Neural crest cell (in vitro differentiated cells): ENCODE measurements at places on chromosomes 6 and 20.
A peak's percentile ranks its signal among the peaks of the same experiment; 100 is the strongest.

DNA sequence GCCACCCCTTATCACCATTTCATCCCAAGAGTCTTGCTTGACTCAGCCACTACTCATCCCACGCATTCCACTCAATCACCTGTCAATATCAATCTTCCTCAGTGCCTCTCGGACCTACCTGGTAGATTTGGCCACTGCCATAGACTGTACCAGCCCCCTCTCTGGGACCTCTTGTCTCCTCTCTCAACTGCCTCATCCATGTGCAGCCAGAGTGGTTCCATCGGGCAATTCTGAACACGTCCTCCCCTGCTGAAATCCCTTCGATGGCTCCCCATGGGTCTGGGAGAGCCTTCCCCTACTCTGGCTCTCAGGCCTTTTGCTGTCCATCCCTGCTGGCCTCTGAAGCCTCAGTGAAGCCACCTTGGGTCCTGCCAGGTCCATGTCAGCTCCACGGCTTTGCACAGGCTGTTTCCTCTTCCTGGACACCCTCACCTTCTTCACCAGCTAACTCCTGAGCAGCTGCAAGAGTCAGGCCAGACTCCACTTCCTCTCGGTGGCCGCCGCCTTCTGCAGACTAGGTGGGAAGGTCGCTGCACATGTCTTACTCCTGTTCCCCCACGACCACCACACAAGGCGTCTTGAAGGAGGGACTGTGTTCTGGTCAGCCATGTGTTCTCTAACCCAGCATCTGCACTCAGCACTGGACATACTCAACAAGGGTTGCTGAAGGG lies 120.4 kb downstream of the TOX2 start:
- no peak for DNase-seq

DNA sequence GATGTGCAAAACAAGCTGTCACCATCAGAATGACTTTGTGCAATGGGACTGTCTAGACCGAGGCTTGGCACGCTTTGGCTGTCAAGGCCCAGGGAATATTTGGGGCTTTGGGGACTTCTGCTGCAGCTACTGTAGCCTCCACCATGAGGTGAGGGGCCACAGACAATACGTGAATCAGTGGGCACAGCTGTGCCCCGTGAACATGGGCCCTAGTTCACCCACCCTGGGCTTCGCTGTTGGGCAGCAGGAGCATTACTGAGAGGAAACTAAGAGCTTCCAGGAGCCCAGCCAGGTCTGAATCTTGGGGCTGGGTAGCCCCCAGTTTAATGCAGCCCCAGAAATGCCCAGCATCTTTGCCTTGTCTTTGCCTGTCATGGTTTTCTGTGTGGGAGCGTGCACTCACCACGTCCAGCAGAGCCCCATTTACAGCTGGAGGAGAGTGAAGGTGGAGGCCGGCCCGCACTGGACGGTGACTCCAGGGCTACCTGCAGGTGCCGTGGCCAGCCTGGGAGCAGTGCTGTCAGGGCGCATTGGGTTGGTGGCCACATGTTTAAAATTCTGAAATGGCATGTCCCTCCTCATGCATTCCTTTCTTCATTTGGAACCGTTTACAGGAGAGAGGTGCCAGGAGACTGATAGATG lies 34.7 kb downstream of the DUSP22 start:
- DNase-seq, result no peak

DNA sequence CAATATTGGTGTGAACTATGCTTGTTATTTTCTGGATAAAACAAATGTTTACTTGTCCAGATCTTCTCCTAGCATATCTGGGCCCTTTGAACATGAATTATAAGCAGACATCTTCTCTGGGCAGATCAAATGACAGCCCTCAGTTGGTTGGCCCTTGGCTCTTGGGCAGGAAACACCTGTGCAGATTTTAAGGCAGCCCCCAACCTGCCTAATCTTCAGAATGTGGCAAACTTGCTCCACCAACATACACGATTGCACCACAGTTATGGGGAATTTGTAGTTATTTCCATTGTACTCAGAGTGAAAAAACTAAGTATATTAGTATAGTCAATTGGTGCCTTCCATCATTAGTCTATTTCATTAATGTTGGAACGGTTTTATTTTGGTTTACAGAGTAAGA lies 94.9 kb upstream of the KCNK16 start:
- no peak for DNase-seq

GRCh38 chr6:27136978-27137814 lies 110.3 kb upstream of the PRSS16 start:
- no peak for DNase-seq

DNA sequence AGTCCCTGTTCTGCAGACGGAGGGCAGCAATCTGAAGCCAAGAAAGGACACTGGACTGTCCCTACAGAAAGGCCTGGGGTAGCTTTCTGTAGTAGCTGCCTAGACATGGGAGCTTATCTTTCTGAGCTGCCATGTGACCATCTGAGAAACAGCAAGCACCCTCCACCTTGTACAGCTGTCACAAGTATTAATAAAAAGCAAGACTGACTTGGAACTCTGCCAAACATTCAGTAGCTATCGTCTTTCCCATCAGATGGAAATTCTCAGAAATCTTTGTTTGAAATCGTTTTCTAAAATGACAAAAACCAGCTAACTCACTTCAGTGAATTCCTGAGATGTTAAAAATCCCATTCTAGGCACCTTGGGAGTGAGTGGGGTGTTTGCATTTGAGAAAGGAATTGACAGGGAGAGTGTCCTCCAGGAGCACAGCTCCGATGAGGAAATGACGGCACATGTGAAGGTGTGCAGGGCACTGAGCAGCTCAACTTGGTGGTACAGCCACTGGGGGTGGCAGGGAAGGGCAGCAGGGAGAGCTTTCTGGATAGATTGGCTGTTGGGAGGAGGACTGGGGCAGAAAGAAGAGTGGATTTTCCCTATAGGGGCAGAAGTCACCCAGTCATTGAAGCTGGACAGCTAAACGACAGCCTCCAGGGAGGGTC lies 24.5 kb downstream of the ACSS1 start:
- no peak for DNase-seq

GRCh38 chr6:44304282-44305199 lies 8.6 kb downstream of the AARS2 start:
- peak; percentile 48 for DNase-seq

DNA sequence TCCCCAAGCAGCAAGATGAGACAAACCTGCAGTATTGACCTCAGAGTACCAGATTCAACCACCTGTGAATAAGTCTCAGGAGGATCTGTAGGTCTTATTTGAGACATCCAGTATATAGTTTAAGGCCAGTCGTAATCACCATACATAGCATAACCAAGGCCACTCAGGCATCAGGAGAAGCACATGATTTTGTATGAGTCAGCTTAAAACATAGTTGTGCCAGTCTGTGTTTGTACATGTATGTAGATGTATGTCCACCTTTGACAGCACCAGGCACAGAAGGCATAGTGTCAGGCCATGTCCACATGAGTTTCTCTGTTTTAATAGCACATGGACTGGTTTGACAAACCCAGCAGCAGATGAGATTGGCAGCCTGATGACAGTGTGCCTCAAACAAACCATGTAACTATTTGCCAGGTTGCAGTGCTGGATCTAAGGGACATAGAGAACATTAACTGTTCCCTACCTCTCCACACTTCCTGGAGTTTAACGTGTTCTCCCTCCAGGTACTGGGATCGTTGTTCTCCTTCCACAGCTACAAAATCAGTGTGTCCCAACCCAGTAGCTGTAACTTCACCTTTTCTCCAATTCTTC lies 8.6 kb upstream of the ASIP start:
- no peak for DNase-seq

- DNase-seq, result no peak
Observed at GRCh38 chr6:107603006-107603370, 113.1 kb downstream of the SOBP start.

GRCh38 chr20:58707770-58708169 lies 15.2 kb downstream of the NPEPL1 start:
- DNase-seq, result no peak

GRCh38 chr20:5033566-5033965 lies 32.3 kb upstream of the SLC23A2 start:
- no peak for DNase-seq

- DNase-seq, result no peak
Observed at GRCh38 chr20:56861590-56861989, 232.5 kb downstream of the TFAP2C start.

- DNase-seq, result no peak
Observed at GRCh38 chr20:20772497-20773085, 60.1 kb upstream of the RALGAPA2 start.

DNA sequence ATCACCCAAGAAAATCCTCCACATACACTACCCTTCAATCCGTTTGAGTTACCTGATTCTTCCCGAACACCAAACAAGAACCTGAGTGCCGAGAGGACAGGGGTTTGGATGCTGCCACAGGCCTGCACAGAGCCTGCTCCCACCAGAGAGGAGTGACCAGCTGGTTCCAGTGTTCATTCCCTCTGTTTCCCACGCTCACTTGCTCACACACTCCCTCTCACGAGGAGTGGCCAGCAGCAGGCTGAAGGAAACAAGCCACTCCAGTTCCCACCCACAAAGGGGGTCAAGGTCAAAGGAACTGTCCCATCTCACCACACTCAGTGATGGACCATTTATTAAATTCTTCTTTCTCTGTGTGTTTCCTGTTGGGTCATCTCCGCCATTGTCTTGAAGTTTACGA lies 97.2 kb upstream of the SNX9 start:
- no peak for DNase-seq

GRCh38 chr20:35314816-35315631 lies 22.8 kb upstream of the FAM83C start:
- DNase-seq, result no peak

GRCh38 chr20:23301436-23302050 lies 49.0 kb upstream of the NXT1 start:
- DNase-seq, result no peak

- no peak for DNase-seq
Observed at GRCh38 chr6:17466147-17466546, 72.8 kb downstream of the CAP2 start.

DNA sequence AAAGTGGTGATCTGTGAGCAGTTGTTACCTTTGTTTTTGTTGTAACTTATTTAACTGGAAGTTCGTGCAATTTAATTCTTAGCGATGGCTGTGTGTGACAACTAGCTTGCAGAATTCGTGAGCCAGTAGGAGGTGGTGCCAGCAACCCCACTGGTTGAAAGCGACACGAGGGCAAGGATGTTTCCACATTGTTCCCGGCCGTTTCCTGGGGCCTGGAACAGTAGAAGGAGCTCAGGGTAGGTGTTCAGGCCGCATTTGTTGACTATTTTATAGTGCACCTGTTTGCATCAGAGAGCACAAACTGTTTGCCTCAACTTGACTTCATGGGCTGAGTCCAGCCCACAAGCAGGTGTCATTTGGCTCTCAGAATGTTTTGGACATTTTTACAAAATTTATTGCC lies 112.1 kb upstream of the PTPN1 start:
- DNase-seq, result no peak

GRCh38 chr20:60066438-60066823 lies 108.2 kb downstream of the CDH26 start:
- no peak for DNase-seq

GRCh38 chr6:21019614-21020013 lies 485.4 kb downstream of the CDKAL1 start:
- DNase-seq, result no peak

- DNase-seq, result peak; percentile 9
Observed at GRCh38 chr20:3406481-3407039, 909 bp downstream of the DNAAF9 start.

- no peak for DNase-seq
Observed at GRCh38 chr6:36120539-36120938, 9.8 kb upstream of the MAPK13 start.

DNA sequence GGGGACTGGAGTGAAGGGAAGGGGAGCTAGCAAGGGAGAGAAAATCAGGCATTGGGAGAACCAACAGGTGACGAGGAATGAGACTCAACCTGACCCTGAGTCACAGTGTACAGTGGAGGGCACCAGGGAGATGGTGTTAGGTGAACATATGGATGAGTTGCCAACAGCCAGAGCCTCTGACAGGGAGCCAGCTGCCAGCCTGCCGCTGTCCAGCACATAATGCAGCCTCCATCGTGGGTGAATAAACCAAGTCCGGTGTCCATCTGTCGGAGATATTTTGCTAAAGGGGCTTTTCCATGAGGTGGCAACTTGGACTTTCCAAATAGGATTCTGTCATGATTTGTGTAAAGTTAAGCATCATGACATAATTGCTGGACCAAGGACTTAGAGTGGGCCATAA lies 88.1 kb downstream of the CDH4 start:
- DNase-seq, result no peak

DNA sequence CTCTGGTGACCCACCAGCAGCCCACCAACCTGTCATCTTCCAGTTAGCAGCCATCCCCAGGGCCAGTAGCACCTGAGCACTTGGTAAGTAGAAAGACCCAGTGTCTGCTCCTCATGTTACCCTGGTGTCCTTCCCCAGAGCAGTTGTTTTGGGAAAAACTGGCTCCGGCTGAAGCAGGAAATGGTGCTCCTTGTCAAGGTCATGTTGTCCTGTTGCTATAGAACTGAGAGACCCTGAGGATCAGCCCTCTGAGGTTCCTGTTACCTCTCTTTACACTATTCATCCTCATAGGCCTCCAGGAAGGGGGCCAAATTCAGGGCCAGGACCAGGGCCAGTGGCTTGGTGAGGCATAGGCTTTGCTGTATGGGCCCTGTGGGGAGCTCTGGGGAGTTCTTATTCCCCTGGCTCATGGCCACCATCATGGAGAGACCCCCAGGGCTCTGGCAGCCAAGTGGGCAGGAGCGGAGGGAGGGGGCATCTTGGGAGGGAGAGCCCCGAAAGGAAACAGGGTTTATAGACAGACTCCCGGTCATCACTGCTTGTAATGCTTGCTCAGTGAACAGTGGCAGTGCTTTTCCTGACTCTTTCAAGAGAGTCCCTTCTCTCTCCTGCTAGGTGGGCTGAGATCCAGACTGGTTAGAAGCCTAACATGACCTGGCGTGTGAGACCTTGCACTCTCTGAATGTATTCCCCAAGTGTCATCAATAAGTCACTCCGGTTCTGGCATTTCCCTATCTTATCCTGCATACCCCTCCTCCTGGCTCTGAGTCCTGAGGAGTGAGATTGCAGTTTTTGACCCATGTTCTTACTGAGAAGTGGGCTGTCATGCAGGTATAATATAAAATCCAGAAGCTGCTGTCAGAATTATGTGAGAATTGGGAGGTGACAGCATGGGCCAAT lies 50.7 kb downstream of the PPARD start:
- DNase-seq, result no peak

DNA sequence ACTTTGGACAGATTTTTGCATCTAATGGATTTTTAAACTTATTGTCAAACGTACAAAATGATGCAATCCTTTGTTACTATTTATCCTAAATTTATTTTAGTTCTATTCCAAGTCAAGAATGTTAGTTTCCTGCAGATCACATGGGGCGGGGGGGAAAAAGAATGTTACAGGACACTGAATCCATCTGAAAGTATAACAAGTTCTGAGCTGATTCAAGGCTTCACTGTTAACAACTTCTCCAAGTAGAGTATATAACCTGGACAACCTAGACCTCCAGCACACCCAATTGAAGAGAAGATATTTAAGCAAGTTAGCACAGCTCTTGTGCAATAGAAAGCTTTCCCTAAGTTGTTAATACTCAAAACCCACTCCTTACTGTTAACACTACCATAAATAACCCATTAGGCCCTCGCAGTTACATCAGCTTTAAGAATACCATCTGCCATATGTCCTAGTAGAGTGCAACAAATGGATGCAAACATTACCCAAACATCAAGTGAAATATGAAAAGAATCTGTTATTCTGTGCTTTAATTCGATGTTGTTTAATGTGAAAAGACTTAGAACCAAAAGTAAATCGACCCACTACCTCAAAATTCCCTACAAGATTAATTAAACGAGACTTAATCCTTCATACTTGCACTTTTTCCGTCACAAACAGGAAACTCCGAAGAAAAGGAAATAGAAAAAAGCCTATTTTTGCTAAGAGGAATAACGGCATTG lies 1.3 kb downstream of the SEC63 start:
- no peak for DNase-seq

- DNase-seq, result peak; percentile 97
Observed at GRCh38 chr20:266596-267562, 9.4 kb downstream of the DEFB132 start.
